ENCODE measurements at places on chromosomes 5 and 9. TPM values are rescaled to one million over a fixed set of nuclear protein-coding genes. Genes with fewer than 3 reads are reported as not detected.
A peak's percentile ranks its signal among the peaks of the same experiment; 100 is the strongest.

DNA sequence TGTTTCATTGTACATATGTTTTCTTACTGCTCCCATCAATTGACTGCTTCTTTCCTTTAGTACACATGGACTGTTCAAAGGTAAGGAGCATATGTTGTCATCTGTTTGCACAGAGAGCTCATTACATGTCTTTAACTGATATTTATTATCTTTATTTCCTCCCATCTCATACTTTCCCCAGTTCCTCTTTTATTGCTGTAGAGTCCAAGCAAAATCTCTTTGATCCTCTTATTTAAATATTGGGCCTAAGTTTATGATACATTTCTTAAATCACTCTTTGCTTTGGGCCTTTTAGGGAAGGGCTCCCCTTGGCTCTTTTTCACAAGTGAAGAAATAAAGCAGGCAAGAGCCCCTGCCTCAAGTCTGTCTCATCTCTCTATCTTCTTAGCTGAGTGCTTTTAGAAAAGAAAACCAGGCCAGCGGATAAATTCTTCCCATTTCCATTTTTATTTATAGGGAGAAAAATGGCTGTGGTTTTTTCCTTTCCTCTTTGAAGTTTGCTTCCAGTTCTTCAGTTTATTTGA is 152.4 kb downstream of the DOCK2 start:
- no peak for ATAC-seq

- ATAC-seq, result no peak
Observed at GRCh38 chr9:81460693-81461092, 228.7 kb downstream of the TLE1 start.

DNA sequence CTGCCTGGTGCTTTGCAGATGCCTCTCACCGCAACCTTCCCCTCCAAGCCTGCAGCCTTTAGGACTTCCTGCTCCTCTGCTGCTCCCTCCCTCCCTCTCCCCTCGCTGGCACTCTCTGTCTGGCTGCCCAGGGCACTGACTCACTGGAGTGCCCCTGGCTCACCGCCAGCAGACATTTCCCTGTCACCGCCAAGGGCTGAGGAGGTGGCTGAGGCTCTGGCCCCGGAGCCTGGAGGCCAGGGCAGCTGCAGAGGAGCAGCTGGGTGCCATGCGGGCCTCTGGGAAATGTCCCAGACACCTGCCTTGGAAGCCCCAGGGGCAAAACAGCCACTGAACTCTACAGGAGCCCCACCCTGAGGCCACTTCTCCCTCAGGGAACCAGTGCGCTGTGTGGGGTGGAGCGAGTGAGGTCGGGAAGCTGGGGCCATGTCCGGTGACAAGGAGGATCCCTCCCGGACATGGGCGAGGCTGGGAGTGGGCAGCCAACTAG is 53.4 kb downstream of the TENT4A start:
- ATAC-seq, result peak; percentile 82

- no peak for ATAC-seq
Observed at GRCh38 chr5:21680196-21680595, 1172.9 kb downstream of the CDH12 start.

- ATAC-seq, result no peak
Observed at GRCh38 chr5:53956196-53956595, 354.2 kb downstream of the ARL15 start.

DNA sequence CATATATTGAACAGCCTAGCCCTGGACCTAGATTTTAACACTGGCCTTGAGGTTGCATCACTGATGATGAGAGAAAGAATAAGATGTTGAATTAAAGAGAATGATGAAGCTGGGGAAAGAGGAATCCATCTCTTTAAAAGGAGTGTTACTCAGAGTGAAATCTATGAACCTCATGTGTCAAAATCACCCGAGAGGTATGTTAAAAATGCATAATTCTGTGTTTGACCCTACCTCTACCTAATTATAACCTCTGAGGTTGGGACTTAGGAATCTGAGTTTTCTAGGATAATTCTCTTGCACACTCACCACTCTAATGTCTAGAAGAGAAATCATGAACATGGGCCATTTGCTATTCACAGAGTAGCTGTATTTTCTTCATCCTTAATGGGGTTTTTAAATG is 479.4 kb downstream of the ENC1 start:
- no peak for ATAC-seq

GRCh38 chr5:99901972-99902371 is 633.2 kb upstream of the FAM174A start:
- no peak for ATAC-seq

GRCh38 chr9:126097679-126098078 is 228.9 kb upstream of the MVB12B start:
- ATAC-seq, result no peak

- ATAC-seq, result no peak
Observed at GRCh38 chr9:134732392-134733110, 90.9 kb downstream of the COL5A1 start.

- ATAC-seq, result no peak
Observed at GRCh38 chr5:14824499-14824898, 47.1 kb downstream of the ANKH start.

DNA sequence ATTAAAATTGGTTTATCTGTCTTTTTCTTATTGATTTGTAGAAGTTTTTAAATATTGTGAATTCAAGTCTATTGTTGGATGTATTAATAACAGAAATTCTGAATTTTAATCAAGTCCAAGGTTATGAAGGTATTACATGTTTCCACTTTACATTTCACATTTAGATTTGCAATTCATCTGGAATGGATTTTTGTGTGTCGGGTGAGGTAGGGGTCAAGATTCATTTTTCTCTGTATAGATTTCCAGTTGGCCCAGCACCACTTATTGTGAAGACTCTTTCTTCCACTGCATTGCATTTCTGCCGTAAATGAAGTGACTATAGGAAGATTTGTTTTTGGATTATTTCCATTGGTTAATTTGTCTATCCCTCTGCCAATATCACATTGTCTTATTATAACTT is 35.5 kb upstream of the DMRT2 start:
- ATAC-seq, result no peak

DNA sequence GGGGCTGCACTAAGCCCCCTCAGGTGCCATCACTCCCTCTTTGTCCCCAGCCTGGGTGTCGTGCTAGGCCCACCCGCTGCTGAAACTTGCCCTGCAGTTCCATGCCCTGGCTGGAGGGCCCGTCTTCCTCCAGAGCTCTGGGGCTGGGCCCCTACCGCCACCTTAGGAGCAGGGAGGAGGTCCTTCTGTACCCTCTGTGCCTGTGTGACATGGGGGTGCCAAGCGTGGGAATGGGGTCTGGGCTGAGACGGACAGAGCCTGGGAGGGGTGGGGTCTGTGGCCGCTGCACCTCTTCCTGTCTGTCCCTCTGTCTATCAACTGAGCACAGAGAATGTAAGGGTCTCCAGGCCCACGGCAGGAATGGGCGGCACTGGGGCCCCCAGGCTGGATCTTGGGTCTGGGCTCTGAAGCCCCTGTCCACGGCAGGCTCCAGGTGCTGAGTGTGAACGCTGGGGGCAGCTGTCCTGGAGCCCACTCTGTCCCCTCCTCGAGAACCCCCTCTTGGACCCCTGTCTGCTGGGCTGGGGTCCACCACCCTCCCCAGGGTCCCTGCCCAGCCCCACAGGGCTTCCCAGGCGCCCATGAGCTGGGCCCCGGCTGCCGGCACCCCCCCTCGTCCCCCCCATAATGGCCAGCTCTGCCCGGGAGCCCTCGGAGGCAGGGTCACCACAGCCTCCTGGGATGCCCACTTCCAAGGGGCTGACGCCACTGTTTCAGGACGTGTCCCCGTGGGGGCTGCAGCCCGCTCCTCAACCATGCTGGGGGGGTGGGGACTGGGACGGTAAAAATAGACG is 15.8 kb upstream of the NRARP start:
- ATAC-seq, result no peak

GRCh38 chr5:115772731-115773475 is 43.6 kb downstream of the CDO1 start:
- no peak for ATAC-seq

Gene ADGRD2
- not detected for total RNA-seq

Gene ARHGEF39
- total RNA-seq, result 16.1 TPM

Gene AHRR
- 78.1 TPM for total RNA-seq

Gene OGN
- 0.30 TPM for total RNA-seq

Gene FAM13B
- total RNA-seq, result 24.4 TPM

Gene RUSC2
- 1.9 TPM for total RNA-seq
